Dermis blood vessel endothelial cell (primary cell): ENCODE measurements at places on chromosomes 16 and 17. TPM values are rescaled to one million over a fixed set of nuclear protein-coding genes. Genes with fewer than 3 reads are reported as not detected.

The TM4SF5 gene
- not detected in 2 replicates for total RNA-seq

The VASN gene
- 1.9 and 2.2 TPM in 2 replicates for total RNA-seq

The CHST4 gene
- total RNA-seq = not detected in 2 replicates

GRCh38 chr16:61581417-61582046, 454.7 kb downstream of the CDH8 start:
- DNase-seq = no peak
